Activated naive CD8-positive, alpha-beta T cell treated with anti-CD3 and anti-CD28 coated beads, Interleukin-2, amount 50 U/mL, for 24 hours (primary cell): ENCODE measurements at places on chromosomes 6 and 20.

GRCh38 chr6:116316772-116317467 lies 37.2 kb upstream of the TSPYL1 start:
- no peaks in the 10 kb centered on the region for H3K36me3 ChIP-seq
- DNase-seq = no peak
- no peaks in the 10 kb centered on the region for H3K4me1 ChIP-seq
- H3K4me3 ChIP-seq = no peak overlapping the region

- no peak overlapping the region for H3K4me3 ChIP-seq
- H3K27ac ChIP-seq = no peak overlapping the region
- H3K36me3 ChIP-seq = no peaks in the 10 kb centered on the region
- DNase-seq = no peak
Observed at GRCh38 chr6:167751579-167752115, 75.1 kb upstream of the AFDN start.

DNA sequence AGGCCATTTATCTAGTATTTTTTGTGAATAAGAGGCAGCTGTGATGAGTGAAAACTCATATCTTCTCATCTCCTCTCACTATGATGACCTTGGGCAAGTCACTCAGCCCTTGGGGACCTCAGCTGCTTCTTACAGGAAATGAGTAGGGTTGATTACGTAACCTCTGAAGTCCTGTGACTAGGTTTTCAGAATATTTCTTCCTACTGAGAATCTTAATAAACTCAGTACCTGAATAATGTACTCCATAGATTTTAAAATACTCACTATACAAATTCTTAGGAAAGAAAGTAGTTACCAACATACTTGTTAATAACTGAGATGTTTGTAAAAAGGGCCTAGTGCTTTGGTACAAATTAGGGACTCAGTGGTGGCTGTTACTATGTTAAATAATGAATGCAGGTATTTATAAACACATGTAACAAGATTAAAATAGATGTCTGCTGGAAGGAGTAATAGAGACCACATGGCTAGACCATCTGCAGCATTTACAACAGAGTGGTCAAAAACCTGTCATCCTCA lies 60.9 kb downstream of the RPRD1B start:
- peak; percentile 12 for DNase-seq
- peak overlapping the region; percentile 40 for H3K27ac ChIP-seq
- H3K36me3 ChIP-seq = peaks cover 17% of the 10 kb centered on the region
- no peak overlapping the region for H3K4me3 ChIP-seq

DNA sequence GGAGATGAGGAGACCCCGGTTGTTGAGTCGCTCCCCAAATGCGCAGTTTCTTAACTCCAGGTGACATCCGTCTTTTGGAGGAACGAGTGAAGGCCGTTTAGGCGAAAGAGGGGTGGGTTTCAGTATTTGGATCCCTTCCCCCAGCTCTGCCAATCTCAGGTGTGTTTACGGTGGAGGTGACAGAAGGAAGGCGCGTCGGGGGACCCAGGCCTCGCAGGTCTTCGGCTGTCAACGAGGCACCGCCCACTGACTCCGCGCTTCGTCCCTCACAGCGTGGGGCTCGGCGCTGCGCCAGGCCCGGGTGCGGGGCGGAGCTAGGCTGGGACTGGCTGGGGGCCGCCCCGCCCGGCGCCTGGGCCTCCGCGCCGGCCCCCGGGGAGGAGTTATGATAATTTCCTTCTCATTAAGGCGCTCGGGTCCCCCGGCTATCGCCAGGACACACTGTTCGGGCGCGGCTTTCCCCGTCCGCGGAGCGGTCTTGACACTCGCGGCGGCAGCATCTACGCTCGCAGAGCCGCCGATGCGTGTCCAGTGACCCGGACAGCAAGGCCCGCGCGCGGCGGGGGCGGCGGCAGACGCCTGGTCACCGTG lies at the start of gene TFAP2C:
Gene TFAP2C (plus strand): TSS at position 434 of the 591 bp plus-strand sequence. CDS start 239 bp downstream, outside the sequence.
- H3K4me3 ChIP-seq = peak within 1 kb of the TSS; percentile 34
- DNase-seq = peak; percentile 42
- H3K27me3 ChIP-seq = peaks cover 77% of the 10 kb centered on the region
- H3K4me1 ChIP-seq = peaks cover 11% of the 10 kb centered on the region

- no peak overlapping the region for H3K4me3 ChIP-seq
- H3K4me1 ChIP-seq = peaks cover 2% of the 10 kb centered on the region
- no peak for DNase-seq
- H3K36me3 ChIP-seq = no peaks in the 10 kb centered on the region
- no peak overlapping the region for H3K27ac ChIP-seq
Observed at GRCh38 chr20:15807271-15807670, 766.0 kb downstream of the KIF16B start.

GRCh38 chr6:47789553-47789952 lies 7.7 kb downstream of the OPN5 start:
- H3K27ac ChIP-seq = no peak overlapping the region
- no peak overlapping the region for H3K4me3 ChIP-seq
- no peaks in the 10 kb centered on the region for H3K36me3 ChIP-seq
- no peaks in the 10 kb centered on the region for H3K4me1 ChIP-seq
- H3K27me3 ChIP-seq = peaks cover 23% of the 10 kb centered on the region
- no peak for DNase-seq

- no peak overlapping the region for H3K27ac ChIP-seq
- DNase-seq = no peak
- H3K36me3 ChIP-seq = no peaks in the 10 kb centered on the region
- no peaks in the 10 kb centered on the region for H3K4me1 ChIP-seq
Observed at GRCh38 chr6:78829407-78829806, 37.9 kb upstream of the IRAK1BP1 start.

DNA sequence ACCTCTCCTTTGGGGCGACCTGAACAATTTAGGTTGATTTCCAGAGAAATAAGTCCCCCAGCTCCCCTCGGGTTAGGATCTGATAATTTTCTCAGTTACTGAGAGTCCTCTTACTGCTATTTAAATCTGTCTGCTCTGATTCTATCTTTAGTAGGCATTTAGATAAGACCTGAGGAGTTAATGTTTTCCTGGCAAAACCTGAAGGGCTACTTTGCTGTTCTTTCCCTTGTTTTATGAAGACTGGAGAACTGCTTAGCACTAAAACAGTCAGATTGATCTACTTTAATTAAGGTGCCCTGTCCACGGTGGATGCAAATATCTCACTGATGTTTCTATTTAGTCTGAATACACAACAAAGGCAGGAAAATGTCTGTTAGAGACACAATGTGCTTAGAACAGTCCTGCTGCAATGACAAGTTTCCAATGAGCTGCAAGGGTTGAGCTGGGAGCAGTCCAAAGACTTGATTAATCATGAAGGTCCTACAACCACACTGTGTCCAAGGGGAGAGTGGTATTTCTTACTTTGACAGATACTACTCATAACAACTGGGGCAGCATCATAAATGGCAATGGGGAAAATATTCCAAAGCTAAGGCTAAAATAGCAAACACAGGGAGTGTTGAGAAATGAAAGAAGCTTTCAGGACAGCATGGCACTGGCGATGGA lies 15.7 kb downstream of the ADTRP start:
- no peak for DNase-seq
- H3K4me3 ChIP-seq = no peak overlapping the region
- H3K4me1 ChIP-seq = peaks cover 37% of the 10 kb centered on the region
- no peak overlapping the region for H3K27ac ChIP-seq
- H3K27me3 ChIP-seq = no peaks in the 10 kb centered on the region
- H3K36me3 ChIP-seq = no peaks in the 10 kb centered on the region

- H3K36me3 ChIP-seq = peaks cover 69% of the 10 kb centered on the region
- no peak overlapping the region for H3K27ac ChIP-seq
- no peak overlapping the region for H3K4me3 ChIP-seq
- no peaks in the 10 kb centered on the region for H3K27me3 ChIP-seq
- no peaks in the 10 kb centered on the region for H3K4me1 ChIP-seq
- no peak for DNase-seq
Observed at GRCh38 chr6:150981095-150981494, 115.6 kb downstream of the MTHFD1L start.

GRCh38 chr6:168636147-168637004 lies 195.4 kb downstream of the SMOC2 start:
- no peaks in the 10 kb centered on the region for H3K36me3 ChIP-seq
- no peak for DNase-seq
- no peak overlapping the region for H3K4me3 ChIP-seq
- H3K4me1 ChIP-seq = no peaks in the 10 kb centered on the region
- no peak overlapping the region for H3K27ac ChIP-seq
- H3K27me3 ChIP-seq = peaks cover 5% of the 10 kb centered on the region

GRCh38 chr6:165884813-165885765 lies 222.0 kb upstream of the PDE10A start:
- H3K27ac ChIP-seq = no peak overlapping the region
- peak; percentile 79 for DNase-seq
- no peaks in the 10 kb centered on the region for H3K36me3 ChIP-seq

- no peaks in the 10 kb centered on the region for H3K27me3 ChIP-seq
- peaks cover 15% of the 10 kb centered on the region for H3K36me3 ChIP-seq
- no peak for DNase-seq
- H3K4me3 ChIP-seq = no peak overlapping the region
- H3K4me1 ChIP-seq = peaks cover 12% of the 10 kb centered on the region
Observed at GRCh38 chr20:58698741-58699622, 6.4 kb downstream of the NPEPL1 start.

- H3K27me3 ChIP-seq = no peaks in the 10 kb centered on the region
- H3K27ac ChIP-seq = no peak overlapping the region
- DNase-seq = no peak
- H3K4me1 ChIP-seq = no peaks in the 10 kb centered on the region
Observed at GRCh38 chr20:11791835-11792567, 125.7 kb upstream of the BTBD3 start.
